Ascending aorta (tissue), 2 donors: ENCODE measurements at places on chromosomes 2 and 18. TPM values are rescaled to one million over a fixed set of nuclear protein-coding genes. Genes with fewer than 3 reads are reported as not detected.

The FAM110C gene
- 0.43 TPM for total RNA-seq

DNA sequence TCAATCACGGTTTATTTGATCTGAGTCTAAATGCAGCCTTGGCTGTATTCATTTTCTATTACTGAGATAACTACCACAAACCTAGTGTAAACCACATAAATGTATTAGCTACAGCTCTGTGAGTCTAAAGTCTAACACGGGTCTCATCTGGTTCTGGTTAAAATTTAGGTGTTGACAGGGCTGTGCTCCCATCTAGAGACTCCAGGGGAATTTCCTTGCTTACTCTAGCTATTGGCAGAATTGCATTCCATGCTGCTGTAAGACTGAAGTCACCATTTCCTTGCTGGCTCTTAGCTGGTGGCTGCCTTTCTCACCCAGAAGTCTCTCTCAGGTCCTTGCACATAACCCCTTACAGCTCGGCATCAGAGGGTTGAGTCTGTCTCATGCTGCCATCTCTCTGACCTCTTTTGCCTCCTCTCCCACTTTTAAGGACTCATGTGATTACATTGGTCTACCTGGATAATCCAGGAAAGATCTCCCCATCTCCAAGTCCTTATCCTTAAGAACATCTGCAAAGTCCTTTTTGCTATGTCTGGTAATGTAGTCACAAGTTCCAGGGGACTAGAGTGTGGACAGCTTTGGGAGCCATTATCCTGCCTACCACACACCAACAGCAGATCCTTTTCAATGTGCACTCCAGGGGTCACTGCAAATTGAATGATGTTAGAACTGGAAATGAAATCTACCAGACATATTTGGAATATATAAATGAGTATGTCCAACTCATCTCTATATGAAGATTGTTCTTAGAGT, 207.0 kb upstream of the AGAP1 start:
- H3K27me3 ChIP-seq = no peaks in the 10 kb centered on the region
- H3K27ac ChIP-seq = no peak overlapping the region

The ARHGAP25 gene
- 8.3 TPM for total RNA-seq

GRCh38 chr2:8352296-8352695, 329.6 kb upstream of the ID2 start:
- no peak overlapping the region for H3K4me3 ChIP-seq
- H3K36me3 ChIP-seq = no peaks in the 10 kb centered on the region
- H3K4me1 ChIP-seq = no peaks in the 10 kb centered on the region
- no peaks in the 10 kb centered on the region for H3K27me3 ChIP-seq
- no peak for DNase-seq

DNA sequence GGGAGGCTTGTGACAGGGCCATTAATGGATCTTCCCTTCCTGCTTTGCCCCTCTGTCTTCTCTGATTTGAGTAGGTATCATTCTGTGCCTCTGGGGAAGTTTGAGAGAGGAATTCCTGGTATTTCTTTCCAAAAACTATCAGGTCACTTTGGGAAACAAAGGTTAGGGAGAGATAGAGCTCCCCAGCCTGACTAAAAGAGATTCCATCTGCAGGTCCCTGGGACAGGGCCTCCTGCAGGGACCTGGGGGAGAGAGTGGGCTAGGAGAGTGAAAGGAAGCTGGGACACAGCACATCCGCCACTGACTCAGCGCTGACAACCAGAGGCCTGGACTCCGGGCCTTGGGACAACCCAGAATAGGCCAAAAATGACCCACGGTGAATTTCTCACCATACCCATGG, 6.4 kb downstream of the GALNT14 start:
- H3K27me3 ChIP-seq = no peaks in the 10 kb centered on the region
- no peaks in the 10 kb centered on the region for H3K4me1 ChIP-seq
- H3K4me3 ChIP-seq = no peak overlapping the region
- no peak for DNase-seq

- H3K4me3 ChIP-seq = no peak overlapping the region
- no peak for DNase-seq
- H3K27ac ChIP-seq = peak overlapping the region; percentile 100
- peaks cover 40% of the 10 kb centered on the region for H3K4me1 ChIP-seq
These were observed 122.6 kb upstream of the PPP1CB start for GRCh38 chr2:28628987-28629386.

DNA sequence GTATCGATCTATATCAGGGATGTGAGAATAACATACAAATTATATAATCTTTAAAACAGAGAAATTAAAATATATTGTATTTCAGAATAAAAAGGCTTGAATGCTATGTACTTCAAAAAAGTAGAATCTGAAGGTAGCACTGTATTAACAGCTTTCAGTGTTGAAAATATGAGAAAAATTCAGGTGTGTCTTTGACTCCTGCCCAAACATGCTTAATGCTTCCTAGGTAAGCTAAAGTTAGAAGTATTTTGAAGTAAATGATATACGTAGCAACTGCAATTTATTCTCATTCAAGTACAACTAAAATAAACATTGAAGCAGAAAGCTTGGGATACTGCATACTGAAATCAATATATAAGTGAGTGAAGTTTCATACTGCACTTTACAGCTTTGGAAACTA, 1082.0 kb upstream of the ACVR2A start:
- no peaks in the 10 kb centered on the region for H3K27me3 ChIP-seq
- DNase-seq = no peak
- H3K27ac ChIP-seq = no peak overlapping the region
- H3K4me1 ChIP-seq = no peaks in the 10 kb centered on the region
- H3K4me3 ChIP-seq = no peak overlapping the region
- no peaks in the 10 kb centered on the region for H3K36me3 ChIP-seq

DNA sequence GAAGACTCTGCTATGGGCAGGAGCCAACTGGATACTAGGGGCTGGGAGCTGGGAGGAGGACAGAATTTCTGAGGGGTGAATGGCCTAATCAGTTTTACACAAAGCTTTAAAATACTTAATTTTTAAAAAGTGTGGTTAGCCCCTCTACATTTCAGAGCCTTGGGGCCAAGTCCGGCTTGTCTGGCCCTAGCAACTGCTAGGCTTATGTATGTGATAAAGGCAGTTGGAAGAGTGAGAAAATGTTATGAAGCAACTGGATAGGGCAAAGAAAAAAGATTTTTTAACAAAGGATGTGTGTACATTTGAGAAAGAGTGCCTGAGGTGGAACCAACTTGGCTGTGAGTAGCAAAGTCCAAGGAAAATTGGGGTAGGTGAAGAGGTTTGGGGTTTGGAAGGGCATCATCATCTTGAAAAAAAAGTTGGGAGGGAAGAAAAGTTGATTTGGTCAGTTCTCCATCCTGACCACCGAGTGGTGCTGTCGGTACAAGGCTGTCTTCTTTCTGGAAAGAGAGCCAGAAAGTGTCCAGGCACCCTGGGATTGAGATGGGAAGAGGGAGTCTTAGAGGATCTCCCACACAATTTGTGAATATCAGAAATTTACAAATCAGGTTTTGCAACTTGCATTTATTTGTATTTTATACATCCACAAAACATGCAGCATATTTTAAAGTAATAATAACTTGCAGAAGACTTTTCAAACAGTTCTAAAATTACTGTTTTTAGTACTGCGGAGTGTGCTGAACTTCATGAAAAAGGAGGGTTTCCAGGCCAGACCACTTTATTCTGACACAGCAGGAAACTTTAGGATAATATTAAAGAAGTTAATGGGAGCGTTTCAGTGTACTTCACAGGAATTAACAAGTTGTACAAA, 10.5 kb upstream of the CDK15 start:
- no peaks in the 10 kb centered on the region for H3K36me3 ChIP-seq
- H3K27me3 ChIP-seq = no peaks in the 10 kb centered on the region
- DNase-seq = no peak
- peak overlapping the region; percentile 81 for H3K27ac ChIP-seq
- peaks cover 17% of the 10 kb centered on the region for H3K4me1 ChIP-seq

DNA sequence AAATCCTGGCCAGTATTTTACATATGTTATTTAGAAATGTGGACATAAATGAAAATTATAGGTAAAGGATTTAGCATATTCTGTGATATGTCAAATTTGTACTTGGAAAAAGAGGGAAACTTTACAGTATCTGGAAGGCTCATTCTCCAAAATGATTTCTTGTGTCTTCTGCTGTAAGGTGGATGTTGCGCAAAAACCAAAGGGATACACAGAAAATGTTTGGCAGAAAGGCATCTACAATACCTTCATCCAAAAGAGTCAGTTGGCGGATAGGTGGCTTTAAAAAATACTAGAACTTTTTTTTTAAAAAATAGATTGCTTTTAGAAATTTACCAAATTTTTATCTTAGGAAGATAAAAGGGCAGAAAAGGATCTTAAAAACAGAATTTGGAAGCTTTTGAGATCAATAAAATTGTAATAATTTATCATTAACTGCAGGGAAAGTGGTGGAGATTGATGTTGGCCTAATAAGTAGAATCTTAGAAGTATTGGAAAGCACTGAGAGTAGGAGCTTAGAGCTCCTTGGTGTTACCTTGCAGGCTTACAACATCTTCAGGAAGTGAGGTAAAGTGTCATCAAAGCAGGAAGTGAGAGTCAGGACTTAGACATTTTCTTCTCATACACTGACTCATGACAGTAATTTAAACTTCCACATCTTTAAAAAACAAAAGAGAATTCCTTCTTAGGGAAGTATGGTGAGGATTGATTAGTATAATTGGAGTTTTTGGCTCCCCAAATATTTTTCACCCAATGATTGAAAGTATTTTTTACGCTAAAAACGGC, 2.1 kb downstream of the NABP1 start:
- DNase-seq = no peak
- no peaks in the 10 kb centered on the region for H3K27me3 ChIP-seq
- peak overlapping the region; percentile 82 for H3K4me3 ChIP-seq
- H3K27ac ChIP-seq = peak overlapping the region; percentile 90
- peaks cover 5% of the 10 kb centered on the region for H3K36me3 ChIP-seq
